Activated T-helper 17 cell treated with anti-CD3 and anti-CD28 coated beads, Interleukin-2, amount 50 U/mL, for 72 hours (primary cell): ENCODE measurements at places on chromosomes 6 and 20.

GRCh38 chr6:89270951-89271721, 44.0 kb downstream of the GABRR2 start:
- ATAC-seq: no peak

DNA sequence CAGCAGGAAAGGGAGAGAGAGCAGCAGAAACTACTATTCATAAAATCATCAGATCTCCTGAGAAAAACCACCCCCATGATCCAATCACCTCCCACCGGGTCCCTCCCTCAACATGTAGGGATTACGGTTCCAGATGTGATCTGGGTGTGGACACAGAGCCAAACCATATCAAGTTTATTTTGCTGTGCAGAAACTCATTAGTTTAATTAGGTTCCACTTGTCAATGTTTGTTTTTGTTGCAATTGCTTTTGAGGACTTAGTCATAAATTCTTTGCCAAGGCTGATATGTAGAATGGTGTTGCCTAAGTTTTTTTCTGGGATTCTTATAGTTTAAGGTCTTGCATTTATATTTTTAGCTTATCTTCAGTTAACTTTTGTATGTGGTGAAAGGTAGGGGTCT, 422.0 kb upstream of the HS3ST5 start:
- ATAC-seq: no peak

- no peak for ATAC-seq
Measured at GRCh38 chr20:7366189-7366588, 574.1 kb downstream of the HAO1 start.

DNA sequence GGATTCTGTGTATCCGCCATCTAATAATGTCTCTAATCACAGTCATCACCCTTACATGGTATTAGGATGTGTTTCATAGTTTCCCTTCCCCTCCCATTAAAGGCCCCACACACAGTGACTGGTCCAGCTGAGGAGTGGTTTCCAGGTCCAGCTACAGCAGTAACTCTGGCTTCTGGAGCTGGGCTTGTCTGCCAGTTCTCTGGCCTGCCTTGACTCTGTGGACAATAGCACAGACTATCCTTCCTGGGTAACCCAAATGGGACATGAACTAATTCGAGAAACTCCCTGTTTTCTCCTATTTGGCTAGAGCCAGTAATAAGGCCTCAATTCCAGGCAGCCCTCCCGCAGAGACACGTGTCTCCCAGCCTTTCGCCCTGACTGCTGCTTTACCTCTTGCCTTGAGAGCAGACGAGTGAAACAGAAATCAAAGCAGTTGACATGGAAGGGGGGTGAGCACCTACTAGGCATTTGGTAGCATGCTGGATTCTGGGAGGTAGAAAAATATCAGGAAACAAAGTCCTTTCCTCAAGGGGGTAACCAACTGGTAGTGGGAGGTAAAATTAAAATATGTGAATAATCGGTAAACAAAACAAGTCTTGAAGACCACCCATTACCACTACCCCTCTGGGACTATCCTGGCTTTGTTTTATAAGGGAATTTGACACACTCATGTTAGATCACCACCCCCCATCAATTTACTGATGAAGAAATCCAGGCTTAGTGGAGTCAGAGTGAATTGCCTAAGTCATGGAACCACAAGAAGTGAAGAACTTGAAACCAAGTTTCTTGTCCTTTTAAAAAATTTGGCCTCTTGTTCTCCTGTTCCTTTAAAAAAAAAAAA, 1.2 kb downstream of the TRAF3IP2 start:
- ATAC-seq: no peak

DNA sequence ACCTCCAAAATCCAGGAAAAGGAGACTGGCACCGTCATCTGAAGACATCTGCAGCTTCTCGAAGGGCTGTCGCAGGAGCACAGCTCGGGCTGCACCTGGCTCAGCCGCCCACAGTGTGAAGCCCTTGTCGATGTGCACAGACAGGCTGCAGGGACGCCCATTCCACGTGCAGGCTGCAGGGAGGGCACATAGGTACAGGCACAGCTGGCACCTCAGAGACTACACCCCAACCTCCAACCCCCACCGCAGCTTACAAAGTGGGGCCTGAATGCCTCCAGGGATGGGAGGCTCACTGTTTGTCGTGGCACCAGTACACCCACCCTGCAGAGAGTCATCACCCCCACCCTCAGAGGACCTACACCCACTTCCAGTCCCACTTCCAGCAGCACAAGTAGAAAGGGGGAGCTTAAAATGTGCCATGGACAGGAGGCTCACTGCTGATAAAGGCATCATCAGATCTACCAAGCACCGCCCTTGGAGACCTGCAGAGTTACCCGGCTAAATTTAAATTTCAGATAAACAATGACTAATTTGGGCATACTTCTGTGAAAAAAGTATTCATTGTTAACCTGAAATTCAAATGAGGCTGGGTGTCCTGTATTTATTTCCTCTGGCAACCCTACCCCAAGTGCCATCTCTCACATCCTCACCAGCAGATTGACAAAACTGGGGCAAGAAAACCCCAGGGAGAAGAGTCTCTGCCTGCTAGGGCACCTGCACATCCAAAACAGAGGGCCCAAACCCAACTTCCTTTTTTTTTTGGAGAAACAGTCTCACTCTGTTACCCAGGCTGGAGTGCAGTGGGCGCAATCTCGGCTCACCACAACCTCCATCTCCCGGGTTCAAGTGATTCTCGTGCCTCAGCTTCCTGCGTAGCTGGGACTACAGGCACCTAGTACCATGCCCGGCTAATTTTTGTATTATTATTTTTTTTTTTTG, 7.7 kb upstream of the CDK5RAP1 start:
- ATAC-seq: peak; percentile 70

GRCh38 chr20:51935003-51935358, 132.7 kb upstream of the SALL4 start:
- no peak for ATAC-seq

- no peak for ATAC-seq
Measured at GRCh38 chr20:47585087-47585747, 83.5 kb downstream of the NCOA3 start.

GRCh38 chr6:121042766-121043165, 291.5 kb downstream of the TBC1D32 start:
- no peak for ATAC-seq

GRCh38 chr6:134161041-134161440, 108.6 kb upstream of the SLC2A12 start:
- ATAC-seq: no peak

DNA sequence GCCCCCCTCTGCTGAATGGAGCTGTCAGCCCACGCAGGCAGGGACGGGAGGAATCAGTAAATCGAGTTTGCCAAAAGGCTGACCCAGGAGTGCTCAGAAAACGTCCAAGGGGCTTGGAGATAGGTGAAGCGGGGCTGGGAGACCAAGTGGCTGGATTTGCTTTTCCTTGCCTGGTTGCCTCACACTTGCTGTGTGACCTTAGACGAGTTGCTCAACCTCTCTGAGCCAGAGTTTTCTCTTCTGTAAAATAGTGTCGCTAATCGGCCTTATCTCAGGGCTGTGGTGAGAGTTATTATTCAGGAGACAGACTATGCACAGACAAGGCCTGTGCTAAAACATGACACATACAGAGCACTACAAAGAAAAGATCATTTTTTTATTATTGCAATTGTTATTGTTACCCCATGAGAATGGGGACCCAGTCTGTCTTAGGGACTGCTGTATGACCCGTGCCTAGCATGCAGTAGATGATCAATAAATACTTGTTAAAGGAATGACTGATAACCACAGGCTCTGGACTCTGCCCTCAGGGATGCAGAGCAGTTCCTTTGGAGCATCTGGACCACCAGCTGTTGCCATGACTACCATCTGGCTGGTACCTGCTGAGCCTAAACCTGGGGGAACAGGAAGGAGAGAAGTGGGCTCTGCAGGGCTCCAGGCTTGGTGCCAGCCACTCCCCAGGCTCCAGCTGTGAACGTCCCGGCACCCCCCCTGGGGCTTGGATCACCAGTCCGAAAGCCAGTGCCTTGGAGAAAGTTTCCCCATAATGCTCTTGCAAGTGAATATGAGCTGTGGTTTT, 901 bp downstream of the KCNK15 start:
- ATAC-seq: no peak

DNA sequence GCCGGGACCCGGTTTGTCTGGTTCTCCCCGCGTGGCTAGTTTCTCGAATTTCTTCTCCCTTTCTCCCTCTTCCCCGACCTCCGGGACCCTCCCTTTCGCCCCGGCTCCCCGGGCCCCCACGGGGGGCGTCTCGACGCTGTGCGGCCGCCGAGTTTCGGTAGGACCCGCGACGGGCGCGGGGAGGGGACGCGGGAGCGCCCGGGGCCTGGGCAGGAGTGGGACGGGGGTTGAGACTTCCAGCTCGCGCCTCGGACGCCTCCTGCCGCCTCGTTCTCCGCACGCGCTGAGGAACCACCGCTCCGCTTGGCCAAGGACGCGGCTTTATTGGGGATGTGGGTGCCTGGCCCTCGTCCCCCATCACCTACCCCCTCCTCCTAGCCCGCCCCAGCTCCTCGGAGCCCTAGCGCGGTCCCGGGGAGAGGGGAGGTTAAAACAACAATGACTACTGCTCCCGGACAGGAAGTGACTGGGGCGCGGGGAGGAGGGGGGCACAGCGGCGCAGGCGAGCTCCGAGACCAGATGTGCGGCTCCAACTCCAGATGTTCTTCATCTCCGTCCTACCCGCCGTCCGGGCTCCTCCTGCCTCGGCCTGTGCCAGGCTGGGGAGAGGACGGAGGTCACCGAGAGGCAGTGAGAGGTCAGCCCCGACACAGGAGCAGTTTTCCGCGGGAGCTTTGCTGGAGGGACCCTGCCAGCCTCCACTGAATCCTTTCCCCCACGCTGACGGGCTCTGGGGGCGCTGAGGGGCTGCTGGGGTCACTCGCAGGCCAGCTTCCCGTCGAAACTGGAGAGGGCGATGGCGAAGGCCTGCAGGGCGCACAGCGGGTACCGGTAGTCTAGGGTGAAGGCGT, 917 bp upstream of the TEAD3 start:
- peak; percentile 59 for ATAC-seq

DNA sequence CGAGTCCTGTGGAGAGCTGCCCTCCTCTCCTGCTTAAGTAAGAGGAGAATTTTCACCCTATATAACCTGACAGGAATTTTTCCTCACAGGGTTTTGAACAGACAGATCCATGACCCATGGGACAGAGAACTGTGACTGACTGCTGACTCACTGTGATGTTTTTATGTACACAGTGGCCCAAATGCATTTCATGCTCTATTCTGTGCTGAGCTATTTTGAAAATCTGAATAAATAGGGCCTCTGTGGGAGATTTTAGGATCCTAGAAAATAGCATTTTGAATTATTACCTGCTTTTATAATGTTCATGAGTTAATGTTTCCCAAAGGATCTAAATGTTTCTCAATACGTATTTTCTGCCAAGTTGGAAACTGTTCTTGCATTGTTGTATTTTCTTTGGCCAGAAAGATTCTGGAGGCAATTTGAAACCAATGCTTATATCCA, 577.4 kb downstream of the HTR1B start:
- ATAC-seq: no peak

- no peak for ATAC-seq
Measured at GRCh38 chr6:20203561-20204511, 8.4 kb downstream of the MBOAT1 start.

- ATAC-seq: no peak
Measured at GRCh38 chr6:119677384-119677783, 327.8 kb upstream of the MAN1A1 start.

DNA sequence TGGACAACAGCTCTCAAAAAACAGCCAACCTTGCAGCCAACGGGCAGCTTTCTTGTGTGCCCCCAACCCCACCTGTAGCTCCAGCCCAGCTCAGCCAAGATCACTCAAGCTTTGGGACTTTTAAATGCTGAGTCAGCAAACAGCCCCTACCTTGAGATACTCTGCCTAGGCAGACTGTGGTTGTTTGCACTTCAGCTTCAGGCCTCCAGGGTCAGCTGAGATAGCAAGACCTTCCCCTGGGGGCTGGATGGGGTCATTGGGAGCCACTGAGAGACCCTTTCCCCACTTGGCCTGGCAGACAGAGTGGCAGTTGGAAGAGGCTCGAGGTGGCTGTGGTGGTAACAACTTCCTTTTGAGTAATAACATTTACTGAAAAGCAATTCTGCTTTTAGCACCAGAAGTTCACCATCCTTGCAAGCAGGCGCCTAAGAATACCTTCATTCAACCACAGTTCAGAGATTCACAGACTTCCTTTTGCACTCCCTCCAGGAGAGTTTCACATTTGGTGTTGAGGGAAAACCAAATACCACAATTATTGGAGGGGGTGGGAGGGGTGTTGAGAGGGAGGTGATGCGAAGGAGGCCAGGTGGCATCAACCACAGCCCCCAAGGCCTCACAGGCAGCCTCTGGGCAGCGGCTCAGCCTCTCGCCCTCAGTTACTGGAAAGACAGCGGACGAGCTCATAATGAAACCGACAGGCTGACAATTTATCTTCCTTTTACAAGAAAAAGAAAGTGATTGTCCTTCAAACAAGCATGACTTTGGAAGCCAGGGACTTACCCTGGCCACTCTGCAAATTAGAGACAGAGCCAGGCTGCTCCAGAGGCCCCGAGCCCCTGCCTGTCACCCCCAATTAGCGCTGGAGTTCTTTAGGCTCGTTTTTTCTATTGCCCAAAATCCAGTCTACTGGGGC, 148.1 kb downstream of the CEBPB start:
- ATAC-seq: peak; percentile 86

DNA sequence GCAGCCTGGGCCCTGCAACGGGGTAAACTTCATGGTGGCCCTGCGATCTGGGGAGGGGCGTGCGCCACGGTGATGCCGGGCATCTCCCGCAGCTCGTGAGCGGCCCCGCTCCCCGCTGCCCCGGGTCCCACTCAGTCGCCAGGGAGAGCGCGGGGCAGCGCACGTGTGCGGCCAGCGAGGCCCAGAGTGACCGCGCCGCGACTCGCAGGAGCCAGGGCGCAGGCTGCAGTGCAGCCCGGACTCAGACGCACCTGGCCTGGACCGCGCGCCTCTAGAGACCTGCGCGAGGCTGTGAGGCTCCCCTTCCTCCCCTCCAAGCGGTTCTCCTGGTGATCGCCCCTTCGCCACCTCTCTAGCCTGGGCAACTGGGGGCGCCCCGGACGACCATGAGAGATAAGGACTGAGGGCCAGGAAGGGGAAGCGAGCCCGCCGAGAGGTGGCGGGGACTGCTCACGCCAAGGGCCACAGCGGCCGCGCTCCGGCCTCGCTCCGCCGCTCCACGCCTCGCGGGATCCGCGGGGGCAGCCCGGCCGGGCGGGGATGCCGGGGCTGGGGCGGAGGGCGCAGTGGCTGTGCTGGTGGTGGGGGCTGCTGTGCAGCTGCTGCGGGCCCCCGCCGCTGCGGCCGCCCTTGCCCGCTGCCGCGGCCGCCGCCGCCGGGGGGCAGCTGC, 652 bp downstream of the BMP6 start:
- peak; percentile 23 for ATAC-seq
